ENCODE measurements at places on chromosomes 6 and 20. TPM values are rescaled to one million over a fixed set of nuclear protein-coding genes. Genes with fewer than 3 reads are reported as not detected.

Gene SOD2
- 64.0 TPM for total RNA-seq

Gene RTN4IP1
- total RNA-seq, result 6.3 TPM

Gene TCFL5
- total RNA-seq, result 8.4 TPM

DNA sequence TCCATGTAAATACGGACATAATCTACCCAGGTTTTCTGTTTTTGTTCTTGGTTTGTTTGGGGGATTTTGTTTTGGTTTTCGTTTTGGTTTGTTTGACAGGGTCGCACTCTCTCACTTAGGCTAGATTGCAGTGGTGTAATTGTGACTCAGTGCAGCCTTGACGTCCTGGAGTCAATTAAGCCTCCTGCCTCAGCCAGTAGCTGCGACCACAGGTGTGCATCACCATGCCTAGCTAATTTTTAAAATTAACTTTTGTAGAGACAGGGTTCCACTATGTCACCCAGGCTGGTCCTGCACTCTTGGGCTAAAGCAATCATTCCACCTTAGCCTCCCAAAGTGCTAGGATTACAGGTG is 37.8 kb upstream of the EYA4 start:
- DNase-seq, result no peak

Gene CABLES2
- total RNA-seq, result 19.1 TPM

DNA sequence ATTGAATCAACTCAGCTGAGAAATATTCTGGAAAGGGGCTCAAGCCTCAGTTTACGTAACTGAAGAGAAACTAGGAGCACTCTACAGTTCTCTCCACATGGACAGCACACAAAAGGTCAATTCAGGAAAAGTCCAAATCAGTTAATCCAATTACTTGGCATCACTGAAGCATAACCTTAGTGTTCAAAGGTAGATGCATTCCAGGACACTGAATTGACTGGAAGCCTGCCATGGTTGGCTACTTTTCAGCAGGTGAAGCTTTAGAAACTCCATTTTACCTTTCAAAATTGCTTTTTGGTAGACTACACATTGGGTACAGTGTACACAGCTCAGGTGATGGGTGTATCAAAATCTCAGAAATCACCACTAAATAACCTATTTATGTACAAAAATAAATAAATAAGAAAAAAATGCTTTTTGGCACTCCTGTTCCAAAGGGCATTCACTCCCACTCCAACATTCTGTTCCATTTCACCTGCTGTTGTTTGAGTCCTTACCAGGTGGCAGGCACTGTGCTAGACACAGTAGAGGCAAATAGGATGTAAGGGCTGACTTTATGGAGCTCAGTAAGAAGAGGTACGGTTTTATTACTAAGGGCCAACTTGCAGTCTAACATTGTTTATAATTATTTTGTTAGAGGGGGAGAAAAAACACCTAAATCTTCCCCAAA is 153.4 kb downstream of the FAXC start:
- DNase-seq, result no peak

GRCh38 chr20:658731-659291 is 5.8 kb upstream of the SRXN1 start:
- no peak for DNase-seq

- no peak for DNase-seq
These were observed 122.6 kb downstream of the EDN3 start for GRCh38 chr20:59422872-59423544.

- DNase-seq, result no peak
These were observed 24.5 kb downstream of the SLC13A3 start for GRCh38 chr20:46626758-46627157.

DNA sequence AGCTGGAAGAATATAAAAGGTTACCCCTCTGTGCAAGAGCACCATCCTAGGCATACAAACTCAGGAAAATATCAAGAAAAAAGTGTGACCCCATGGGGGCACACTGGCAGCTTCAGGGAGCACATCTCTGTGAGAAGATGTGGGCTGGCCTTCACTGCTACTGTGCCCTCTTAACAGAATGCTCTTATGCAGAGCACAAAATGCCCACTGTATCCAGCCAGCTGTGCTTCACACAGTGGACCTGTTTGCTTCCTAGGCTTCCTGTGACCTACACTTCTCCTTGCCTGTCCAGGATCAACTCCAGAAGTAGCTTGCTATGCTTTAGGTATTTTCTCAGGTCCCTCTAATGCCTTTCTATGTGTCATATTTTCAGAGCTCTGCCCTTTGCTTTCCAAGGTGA is 380.2 kb upstream of the MMS22L start:
- no peak for DNase-seq

Gene TTLL9
- not detected for total RNA-seq

Gene SUN5
- total RNA-seq, result not detected

DNA sequence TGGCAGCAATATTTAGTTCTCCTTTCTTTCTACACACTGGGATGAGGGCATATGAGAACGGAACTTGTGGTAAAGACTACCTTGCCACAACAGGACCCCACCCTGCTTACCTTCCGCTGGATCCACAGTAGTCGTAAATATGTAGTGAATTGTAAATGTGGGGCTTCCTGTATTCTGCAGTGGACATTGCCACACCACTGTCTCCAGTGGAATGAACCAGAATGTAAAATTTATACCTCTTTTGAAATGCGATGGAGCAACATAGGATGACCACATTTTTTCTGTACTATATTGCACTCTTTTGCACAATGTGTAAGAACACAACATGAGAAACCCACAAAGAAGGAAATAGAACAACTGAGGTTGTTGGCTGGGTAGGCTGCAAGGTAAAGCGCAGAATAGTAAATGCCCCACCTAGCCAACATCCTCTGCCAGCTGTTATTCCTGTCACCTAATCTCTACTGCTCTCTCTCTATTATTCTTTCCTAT is 16.1 kb upstream of the RIPOR2 start:
- DNase-seq, result peak; percentile 77

Gene OR2H2
- total RNA-seq, result not detected

Gene PDYN
- total RNA-seq, result not detected

Gene GHRH
- total RNA-seq, result not detected

GRCh38 chr6:100453701-100454521 is 10.8 kb downstream of the SIM1 start:
- DNase-seq, result no peak

DNA sequence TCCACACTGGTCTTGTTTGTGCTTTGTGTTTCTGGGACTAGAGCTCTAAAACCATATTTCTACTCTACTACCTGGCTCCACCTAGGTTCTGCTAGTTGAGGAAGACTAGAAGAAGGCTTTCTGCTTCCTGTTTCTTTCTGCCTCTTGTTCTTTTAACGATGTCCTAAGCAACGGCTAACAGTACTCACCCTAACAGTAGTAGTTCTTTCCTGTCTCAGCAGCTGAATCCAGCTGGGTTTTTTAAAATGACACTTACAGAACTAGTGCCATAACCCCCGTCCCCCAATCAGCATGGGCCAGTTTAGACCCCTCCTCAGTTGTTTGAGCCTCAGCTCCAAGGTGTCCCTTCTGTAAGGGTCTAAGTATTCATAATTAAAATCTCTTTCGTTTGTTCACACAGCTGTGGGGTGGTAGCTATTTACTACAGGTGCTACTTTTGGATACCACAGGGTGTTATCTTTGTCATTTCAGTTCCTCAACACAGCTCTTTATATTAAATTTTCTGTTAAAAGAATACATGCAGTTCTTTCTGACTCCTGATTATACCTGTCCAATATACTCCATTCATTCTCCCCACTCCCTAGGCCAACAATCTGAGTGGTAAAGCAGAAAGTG is 790.2 kb downstream of the DHX35 start:
- DNase-seq, result no peak

DNA sequence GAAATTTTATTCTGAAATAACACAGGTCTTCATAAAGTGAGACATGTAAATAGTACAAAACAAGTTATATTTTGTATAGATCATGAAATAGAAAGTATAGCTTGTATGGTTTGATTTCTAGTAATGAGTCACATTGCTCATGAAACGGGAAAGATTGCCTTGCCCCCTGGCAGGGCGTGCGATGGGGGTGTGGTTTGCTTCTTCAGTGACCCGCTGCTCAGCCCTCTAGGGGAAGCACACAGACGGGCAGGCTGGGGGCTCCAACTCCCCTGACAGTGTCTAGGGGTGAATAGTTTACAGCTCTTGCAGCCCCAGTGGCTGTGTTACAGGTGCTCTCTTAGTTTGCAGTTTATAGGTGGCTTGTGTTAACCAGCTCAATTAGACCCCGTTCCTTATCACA is 170.5 kb upstream of the RGS17 start:
- no peak for DNase-seq

- no peak for DNase-seq
These were observed 45.5 kb downstream of the CEP43 start for GRCh38 chr6:167044696-167045095.

Gene HLA-G
- 1.3 TPM for total RNA-seq

Gene TDRD6
- total RNA-seq, result not detected

Gene PLN
- not detected for total RNA-seq

Gene TTK
- 40.7 TPM for total RNA-seq

- DNase-seq, result no peak
These were observed 72.6 kb upstream of the F13A1 start for GRCh38 chr6:6393069-6393529.

DNA sequence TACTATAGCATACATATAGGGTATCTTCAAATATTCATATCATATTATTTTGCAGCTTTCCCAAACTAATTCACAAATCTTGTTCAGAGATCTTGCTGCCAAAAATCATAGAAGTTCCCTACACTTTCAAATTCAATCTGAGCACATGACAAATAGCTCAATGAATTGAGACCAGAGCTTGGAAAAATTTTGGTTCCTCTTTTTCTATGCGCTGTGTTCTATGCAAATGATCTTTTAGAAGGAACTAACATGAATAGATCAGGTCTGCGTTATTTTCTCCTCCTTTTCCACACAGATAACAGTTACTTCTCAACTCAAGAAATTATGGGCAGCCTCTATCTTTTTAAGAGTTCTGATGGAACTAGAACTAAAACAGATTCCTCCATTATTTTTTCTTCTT is 316.3 kb downstream of the ARHGAP18 start:
- DNase-seq, result no peak

DNA sequence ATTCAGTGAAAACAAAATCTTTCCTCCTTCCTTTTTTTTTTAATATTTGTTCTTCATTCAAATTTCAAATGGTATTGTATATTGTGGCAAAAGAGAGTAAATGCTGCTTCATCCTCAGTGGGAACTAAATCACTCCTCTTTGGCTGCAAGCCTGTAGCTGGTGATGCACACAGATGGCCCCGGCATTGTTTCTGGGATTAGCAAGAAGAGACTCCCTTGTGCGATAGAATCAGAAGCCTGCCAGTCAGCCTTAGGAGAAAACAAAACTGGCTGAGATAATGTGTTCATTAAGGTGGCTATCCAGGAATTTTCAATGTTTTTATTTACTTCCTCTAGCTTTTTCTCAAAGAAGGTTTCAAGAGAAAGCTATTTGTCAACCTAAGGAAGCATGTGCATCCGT is 20.7 kb upstream of the ELOVL2 start:
- no peak for DNase-seq

DNA sequence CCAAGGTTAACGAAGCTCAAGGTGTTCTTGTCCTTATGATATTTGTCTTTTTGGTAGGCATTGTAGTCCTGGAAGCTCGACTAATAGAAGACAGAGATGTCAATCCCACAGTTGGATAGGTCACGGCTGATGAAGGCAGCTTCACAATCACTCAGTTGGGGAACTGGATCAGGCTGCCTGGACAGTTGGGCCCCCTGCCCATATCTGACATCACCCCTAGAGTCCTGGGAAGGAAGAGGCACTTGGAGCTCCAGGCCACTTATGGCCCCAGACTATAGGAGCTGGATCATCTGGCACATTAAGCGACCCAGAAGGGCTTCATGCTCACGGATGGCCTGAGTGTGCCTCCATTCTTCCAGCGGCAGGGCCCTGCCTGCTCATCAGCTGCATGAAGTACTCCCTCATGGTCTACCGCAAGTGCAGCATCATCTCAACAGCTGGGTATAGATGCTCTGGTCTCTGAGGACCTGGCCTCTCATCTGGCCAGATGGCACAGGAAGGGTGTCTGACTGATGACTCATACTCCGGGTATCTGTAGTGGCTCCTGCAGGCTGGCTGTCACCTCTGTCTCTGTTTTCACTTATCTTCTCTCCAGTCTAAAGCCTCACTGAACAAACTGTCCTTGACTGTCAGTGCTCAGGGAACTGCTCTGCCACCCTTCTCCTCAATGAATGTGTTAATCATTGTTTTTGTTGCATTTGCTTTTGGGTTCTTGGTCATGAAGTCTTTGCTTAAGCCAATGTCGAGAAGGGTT is 29.2 kb upstream of the SSR1 start:
- no peak for DNase-seq

- no peak for DNase-seq
These were observed 348.6 kb downstream of the CD109 start for GRCh38 chr6:74044417-74045096.

Gene CD83
- total RNA-seq, result 8.7 TPM

DNA sequence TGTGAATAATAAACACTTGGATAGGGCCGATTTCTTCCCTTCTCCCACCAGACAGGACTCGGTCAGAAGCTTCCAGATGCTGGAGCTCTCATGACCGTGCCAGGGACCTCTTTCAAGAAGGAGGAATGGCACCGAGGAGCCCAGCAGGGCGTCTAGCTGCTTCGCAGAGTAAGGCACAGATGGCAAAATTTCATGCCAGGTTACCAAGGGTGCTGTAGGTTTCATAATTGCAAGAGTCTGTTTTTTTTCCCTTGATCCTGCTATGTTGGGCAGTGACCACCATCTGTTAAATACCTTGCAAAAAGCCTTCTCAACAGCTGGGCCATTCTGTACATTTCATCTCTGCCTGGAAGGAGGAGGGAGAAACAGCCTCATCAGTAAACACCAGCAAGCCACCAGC is 111.8 kb downstream of the EDN3 start:
- no peak for DNase-seq

DNA sequence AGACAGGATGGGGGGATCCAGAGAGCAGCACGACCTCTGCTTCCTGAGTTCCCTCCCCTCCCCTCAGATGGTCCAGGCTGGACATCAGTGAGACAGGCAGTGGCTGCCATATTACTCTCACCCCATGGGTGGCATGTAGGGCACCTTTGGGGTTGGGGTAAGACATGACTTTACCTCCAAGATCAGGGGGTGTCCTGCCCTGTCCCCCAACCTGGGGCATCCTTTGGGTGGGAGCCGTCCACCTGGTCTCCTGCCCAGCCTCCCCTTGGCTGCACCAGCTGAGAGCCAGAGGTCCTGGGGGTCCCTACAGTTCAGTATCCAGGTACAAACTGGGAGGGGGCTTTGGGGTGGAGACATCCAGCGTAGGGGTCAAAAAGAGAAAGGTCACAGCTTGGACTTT is 48.7 kb upstream of the SLCO4A1 start:
- DNase-seq, result no peak

GRCh38 chr20:37204056-37204455 is 24.7 kb upstream of the MROH8 start:
- DNase-seq, result no peak

GRCh38 chr6:43060034-43060754 is 763 bp downstream of the KLC4 start:
- no peak for DNase-seq

DNA sequence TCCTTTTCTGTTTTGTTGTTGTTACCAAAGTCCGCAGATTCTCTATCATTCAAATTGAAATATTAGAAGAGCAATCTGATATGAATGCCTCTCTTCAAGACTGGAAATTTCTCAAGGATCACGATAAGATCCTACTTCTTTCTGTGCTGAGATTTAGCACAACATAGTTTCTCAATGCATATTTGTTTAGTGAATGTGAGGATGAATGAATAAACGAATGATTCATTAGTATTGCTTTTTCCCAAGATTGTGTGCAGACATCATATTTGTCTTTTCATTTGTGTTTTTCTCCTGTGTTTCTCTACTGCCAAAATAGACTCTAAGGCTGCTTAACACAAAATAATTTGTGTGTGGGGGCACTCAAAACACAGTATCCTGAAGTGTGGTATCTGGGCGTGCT is 862.7 kb upstream of the MAP3K7 start:
- DNase-seq, result no peak

Gene EFCAB8
- total RNA-seq, result 1.2 TPM
